ENCODE measurements at places on chromosomes 5 and 9.

- DNase-seq = no peak
Observed at GRCh38 chr5:132822650-132823480, 7.6 kb downstream of the SHROOM1 start.

GRCh38 chr5:143258559-143259253 lies 144.8 kb downstream of the NR3C1 start:
- DNase-seq = no peak

DNA sequence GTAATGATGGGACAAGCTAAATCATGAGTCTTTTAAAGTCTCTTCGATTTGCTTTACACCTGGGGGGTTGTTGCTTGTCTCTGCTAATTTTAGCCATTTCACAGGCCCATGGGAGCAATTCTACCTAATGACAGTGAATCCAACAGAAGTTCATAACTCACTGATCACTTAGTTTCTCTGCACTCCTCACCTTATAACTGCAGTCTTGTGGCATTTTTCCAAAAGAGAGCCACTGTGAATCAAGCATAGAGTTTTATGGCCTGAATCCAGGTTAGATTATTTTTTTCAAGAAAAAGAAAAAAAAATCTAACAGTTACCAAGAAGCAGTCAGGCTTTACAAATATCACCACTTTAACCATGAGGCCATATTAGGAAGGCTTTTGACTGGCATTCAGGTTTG lies 1.5 kb upstream of the IL7R start:
- no peak for DNase-seq

GRCh38 chr9:33619666-33620404 lies 95.8 kb downstream of the ANKRD18B start:
- DNase-seq = no peak

DNA sequence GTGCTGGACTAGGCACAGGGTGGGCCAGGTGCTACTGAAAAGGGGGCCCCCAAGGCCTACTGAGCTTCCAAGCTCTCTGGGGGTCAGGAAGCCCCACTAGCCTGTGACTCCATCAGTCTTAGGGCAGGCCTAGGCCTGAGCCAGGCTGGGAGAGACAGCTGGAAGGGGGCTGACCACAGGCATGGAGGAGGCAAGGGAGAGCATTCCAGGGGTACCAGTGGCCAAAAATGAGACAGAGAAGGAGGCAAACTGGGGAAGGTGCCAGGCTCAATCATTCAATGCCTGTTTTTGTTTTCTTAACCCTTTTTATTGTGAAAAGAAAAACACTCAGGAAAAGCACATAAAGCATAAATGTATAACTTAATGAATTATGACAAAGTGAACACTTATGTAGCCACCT lies 26.2 kb upstream of the TCF7 start:
- no peak for DNase-seq

DNA sequence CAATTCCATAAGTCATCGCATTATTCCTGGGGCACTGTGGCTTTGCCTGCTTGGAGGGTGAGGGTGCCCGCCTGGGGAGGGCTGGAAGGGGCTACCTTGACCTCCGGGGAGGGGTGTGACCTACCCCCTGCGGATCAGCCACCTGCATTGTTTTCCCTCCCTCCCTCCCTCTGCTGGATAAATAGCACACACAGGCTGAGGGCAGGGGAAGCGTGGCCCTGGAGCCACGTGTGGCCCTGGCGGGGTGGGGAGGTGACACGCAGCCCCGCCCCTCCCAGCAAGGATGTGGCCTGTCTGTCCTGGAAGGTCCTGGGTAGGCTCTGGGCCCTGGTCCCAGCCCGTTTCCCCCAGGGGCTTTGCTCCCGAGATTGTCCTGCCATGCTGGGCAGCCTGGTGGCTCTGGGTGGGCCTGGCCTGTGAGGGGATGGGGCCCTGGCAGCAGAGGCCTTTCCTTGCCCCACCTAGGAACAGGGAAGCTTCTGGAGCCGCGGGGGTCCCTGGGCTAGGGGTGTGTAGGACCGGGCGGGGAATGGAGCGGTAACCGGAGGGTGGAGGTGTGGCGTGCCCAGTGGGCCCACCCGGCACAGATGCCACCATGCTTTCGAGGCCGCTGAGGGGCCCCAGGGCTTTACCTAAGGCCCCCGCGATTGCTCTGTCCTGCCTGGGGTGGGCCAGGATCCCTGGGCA lies 33.4 kb downstream of the RXRA start:
- no peak for DNase-seq

DNA sequence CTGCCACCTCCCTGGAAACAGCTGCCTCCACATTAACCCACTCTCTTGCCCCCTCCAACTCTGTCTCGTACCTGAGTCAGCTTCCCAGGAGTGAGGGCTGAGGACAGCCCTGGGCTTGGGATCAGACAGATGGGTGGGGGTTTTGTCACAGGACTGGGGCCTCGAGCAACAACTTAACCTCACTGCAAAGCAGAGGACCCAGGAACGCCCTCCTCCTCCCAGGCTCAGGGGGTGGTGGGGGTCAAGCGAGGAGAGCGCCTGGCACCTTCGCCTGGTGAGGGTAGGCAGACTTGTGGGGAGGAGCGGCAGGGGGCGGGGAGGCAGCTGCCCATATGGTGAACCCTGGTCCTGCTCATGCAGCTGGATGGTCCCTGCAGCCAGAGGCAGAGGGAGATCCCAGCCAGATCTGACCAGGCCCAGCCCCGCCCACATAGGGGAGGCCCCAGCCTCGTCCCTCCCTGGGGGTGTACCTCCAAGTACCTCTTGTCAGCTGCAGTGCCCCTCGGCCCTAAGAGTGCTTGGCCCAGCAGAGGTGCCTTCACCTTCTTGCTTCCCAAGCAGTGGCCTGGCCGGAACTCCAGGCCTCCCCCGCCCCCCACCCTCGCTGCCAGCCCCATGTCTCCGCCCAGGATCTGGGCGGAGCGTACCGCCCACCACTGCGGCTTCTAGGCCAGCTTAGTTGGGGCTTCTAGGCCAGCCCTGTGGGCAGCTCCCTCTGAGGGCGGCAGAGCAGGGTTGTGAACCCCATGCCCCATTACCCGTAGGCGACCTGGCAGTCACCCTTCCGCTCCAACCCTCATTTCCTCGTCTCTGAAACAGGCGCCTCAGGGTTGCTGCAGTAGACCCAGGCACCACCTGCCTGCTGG lies at the start of gene SARDH:
Gene SARDH, minus strand, starts transcription at position 579 of the 866 bp plus-strand sequence. CDS start 4,179 bp downstream, outside the sequence.
- peak; percentile 52 for DNase-seq

GRCh38 chr9:70340572-70340971 lies 73.9 kb downstream of the KLF9 start:
- no peak for DNase-seq

DNA sequence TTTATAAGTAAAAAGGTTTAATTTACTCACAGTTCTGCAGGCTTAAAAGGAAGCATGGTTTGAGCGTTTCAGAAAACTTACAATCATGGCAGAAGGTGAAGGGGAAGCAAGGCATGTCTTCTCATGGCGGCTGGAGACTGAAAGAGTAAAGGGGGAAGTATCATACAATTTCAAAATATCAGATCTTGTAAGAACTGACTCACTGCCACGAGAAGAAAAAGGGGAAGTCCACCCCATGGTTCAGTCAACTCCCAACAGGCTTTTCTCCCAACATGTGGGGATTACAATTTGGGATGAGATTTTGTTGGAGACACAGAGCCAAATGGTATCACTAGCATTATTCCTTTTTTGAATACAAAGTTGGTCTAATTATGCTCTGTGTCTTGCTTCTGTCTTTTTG lies 627.9 kb upstream of the ST8SIA4 start:
- no peak for DNase-seq

GRCh38 chr9:3954331-3955304 lies 345.2 kb downstream of the GLIS3 start:
- no peak for DNase-seq

- DNase-seq = no peak
Observed at GRCh38 chr9:6997330-6997729, 239.6 kb downstream of the KDM4C start.

- no peak for DNase-seq
Observed at GRCh38 chr5:522116-522515, 2.1 kb downstream of the SLC9A3 start.

- DNase-seq = no peak
Observed at GRCh38 chr9:83472221-83472665, 66.0 kb downstream of the FRMD3 start.

GRCh38 chr5:141969783-141970771 lies 1.2 kb downstream of the RNF14 start:
- no peak for DNase-seq

GRCh38 chr9:132894346-132894745 lies 15.6 kb downstream of the SPACA9 start:
- no peak for DNase-seq

GRCh38 chr5:158970121-158970520 lies 129.6 kb downstream of the EBF1 start:
- DNase-seq = no peak

GRCh38 chr9:128913048-128913900 lies 7.5 kb upstream of the PHYHD1 start:
- DNase-seq = no peak

GRCh38 chr9:73141282-73141681 lies 10.4 kb upstream of the ANXA1 start:
- DNase-seq = no peak

DNA sequence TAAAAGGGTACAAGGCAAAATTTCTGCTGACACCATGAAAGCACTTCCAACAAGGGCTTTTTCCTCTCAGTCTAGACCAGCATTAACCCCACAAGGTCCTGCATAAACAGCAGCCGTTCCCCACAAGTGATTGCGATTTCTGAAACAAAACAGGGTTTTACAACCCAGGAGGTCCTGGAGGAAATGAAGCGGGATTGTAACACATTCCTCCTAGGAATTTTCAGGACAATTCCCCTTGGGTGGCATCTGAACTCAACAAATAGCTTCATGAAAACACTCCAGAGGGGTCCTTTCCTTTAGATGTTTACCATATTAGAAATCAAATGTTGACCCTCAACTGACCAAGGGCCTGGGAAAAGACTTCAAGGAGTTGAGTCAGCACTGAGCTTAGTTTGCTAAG lies 36.7 kb upstream of the SHC3 start:
- DNase-seq = no peak

- no peak for DNase-seq
Observed at GRCh38 chr9:7542693-7543092, 256.9 kb downstream of the DMAC1 start.

DNA sequence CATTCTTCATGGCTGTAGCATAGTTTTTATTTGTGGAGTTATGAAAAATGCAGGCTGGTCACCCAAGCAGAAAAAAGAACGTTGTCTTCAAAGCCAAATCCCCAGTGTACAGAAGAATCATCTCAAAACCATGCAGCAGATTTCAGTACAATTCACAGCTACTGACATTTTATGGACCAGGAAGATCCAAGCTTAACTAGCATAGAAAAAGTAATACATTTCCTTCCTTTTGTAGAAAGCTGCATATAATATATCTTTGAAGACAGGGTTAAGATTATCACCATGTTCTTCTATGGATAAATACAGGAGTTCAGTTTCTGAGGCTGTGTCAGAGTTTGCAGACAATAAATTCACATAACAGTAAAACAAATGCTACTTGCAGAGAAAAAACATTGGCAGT lies 1054.8 kb upstream of the C9orf72 start:
- DNase-seq = no peak

DNA sequence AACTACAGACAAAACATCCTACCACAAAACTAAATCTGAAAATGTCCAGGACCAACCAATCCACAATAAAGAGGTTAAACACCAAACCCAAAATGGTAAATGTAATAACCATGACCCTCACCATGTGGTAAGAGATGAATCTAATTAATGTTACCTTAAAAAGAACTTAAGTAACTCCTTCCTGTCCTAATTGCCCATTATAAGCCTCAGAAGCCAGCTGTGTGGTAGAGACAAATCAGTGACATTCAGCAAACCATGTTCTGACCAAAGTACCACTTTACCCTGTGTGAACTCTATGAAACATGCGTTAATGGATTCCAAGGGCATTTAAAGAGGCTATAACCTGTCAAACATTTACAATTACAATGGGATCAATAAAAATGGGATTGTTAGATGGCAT lies 25.0 kb downstream of the LPAR1 start:
- no peak for DNase-seq

DNA sequence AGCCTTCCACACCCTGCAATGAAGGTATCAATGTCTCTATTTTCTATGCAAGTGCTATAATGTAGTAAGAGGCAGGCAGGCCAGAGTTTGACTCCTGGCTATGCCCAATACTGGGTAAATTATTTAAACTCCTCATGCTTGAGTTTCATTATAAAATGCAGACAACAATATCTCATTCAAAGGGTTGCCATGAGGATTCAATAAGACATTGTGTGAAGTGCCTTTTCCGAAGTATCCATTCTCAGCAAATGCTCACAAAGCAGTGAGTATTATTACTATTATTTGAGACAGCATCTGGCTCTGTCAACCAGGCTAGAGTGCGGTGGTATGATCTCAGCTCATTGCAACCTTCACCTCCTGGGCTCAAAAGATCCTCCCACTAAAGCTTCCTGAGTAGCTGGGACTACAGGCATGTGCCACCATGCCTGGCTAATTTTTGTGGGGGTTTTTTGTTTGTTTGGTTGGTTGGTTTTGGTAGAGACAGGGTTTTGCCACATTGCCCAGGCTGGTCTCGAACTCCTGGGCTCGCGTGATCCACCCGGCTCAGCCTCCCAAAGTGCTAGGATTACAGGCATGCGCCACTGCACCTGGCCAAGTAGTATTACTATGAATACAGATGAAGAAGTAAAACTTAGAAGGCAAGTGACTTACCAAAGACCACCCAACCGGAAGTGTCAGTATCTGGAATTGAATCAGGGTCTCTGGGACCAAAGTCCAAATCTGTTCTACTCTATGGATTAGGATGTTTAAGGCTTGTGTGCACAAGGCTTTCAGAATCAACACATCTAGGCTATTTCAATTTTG lies 18.8 kb downstream of the ADAM19 start:
- no peak for DNase-seq

DNA sequence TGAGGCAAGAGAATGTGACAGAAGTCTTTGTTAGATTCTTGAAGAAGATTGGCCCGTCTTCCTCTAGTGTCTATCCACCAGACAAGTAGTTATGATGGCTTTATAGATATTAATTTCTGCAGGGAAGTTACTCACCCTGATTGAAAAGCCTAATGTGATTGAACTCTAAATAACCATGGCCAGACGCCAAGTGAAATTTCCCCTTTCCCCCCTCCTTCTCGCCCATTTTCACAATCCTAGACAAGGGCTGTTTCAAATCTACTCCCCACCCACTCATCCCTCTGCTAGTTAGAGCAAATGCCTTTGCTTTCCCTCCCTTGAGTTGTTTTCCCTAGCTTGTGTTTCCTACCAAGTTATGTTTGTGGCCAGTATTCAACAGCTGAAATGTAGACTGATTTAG lies 182.5 kb downstream of the TMEM167A start:
- no peak for DNase-seq

- DNase-seq = no peak
Observed at GRCh38 chr5:172117977-172118701, 69.9 kb downstream of the STK10 start.

DNA sequence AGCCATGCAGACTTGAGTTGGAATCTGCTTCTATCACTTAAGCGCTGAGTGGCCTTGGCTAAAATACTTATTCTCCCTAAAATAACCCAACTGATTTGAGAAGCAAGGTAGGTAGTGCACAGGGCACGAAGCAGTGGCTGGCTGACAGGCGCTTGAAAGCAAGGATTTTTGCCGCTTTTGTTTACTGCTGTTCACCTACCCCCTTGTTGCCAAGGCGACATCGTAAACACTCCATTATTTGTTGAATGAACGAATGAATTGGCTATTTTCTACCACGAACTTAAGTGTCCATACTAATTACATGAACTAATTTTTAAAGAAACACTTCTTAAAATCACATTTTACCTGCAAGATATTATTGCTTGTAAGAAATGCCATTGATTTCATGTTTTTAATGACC lies 98.0 kb downstream of the ANKH start:
- no peak for DNase-seq

GRCh38 chr9:83242066-83242465 lies 179.1 kb upstream of the RASEF start:
- DNase-seq = no peak

GRCh38 chr9:93673839-93674334 lies 97.5 kb downstream of the PHF2 start:
- DNase-seq = peak; percentile 7

All from CD4-positive, alpha-beta T cell (primary cell).